ENCODE measurements at places on chromosomes 3 and 15.

- DNase-seq, result no peak
Measured at GRCh38 chr15:70399204-70399603, 301.5 kb upstream of the TLE3 start.

DNA sequence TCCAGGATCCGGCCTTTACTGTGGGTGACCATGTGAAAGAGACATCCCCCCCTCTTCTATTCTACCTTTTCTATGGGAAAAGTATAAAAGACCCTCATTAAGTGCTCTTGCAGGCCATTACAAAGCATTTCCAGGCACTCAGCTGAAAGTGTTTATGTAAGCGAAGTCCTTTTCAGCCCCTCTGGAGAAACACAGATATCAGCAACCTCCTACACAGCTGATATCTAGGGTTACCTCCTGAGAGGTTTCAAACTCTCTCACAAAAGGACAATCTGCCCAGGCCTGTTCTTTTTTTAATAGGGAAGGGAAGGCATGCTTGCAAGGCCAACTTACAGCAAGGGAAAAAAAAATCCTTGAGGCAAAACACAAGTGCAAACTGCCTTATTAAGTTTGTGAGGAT is 12.6 kb downstream of the ETV5 start:
- no peak for DNase-seq

GRCh38 chr3:128486205-128486628 is 6.8 kb downstream of the GATA2 start:
- no peak for DNase-seq

- no peak for DNase-seq
Measured at GRCh38 chr15:88218557-88219221, 37.9 kb downstream of the NTRK3 start.

DNA sequence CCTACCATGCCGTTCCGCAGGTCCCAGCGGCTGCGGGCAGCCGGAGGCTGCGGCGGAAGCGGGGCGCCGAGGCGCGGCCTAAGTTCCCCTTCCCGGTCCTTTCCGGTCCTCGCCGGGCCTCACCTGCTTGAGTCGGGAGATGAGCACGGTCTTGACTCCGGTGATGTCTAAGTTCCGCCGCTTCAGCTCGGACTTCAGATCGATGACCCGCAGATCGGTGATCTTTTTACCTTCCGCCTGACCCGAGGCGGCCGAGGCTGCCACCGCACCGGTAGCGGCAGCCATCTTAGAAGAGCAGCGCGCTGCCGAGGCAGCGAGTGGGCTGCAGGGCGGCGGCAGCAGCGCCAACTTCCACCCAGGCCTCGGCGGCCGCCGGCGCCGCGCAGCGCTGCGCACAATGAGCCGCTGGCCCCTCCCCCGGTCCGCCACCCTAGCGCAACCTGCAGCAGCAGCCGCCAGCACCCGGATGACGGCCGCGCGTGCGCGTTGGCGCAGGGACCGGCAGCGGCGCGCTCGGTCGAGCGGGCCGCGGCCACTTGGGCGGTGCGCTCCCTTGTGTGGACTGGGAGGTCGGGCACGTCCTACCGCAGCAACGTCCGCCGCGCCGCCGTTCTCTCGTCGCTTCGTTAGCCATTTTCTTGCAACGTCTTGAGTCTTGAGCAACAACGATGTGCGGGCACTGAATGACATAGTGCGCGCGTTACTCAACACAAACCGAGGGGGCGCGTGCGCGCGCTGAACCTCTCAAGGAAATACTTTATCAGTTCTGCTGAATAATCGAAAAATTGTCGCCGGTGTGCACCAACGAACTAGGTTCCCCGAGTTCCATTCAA is at the start of gene SLTM:
Gene SLTM (minus strand): TSS at position 399 of the 833 bp plus-strand sequence. CDS start 114 bp downstream, at position 285.
- DNase-seq, result peak; percentile 94

- no peak for DNase-seq
Measured at GRCh38 chr15:91290553-91290952, 190.5 kb downstream of the SV2B start.

DNA sequence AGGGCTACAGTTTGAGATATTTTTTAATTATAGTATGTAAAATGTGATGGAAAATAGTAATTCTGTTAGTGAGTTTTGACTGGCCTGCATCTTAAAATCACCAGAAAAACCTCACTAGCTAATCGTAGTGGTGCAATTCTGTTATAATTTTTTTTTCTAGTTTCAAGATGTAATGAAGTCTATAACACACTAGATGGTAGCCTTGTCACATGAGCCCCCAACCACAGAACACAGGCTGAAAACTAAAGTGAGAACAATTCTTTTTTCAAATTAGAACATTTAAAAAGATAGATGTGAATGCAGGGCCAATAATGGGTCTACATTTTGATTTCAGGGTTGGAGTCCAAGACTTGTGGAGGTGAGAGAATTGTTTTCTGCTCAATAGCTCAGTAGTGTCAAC is 83.3 kb upstream of the KCNH8 start:
- no peak for DNase-seq

- DNase-seq, result peak; percentile 74
Measured at GRCh38 chr3:187739561-187740332, 5.5 kb downstream of the BCL6 start.

DNA sequence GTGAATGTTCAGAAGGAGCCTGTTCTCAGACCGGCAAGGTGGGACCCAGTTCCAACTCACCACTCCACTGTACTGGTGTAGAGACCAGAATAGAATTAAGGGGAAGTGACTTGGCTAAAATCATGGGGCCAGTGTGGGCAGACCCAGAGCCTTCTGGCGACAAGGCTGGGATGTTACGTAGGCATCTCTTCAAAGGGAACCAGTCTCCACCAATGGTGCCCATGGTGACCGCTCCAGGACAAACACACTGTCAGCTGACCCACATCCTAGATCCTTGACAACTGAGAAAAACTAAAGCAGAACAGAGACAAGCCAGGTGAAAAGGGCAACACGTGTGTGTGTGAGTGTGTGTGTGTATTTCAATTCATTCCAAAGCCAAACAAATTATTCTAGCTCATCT is 321.7 kb upstream of the FRG2C start:
- DNase-seq, result no peak

DNA sequence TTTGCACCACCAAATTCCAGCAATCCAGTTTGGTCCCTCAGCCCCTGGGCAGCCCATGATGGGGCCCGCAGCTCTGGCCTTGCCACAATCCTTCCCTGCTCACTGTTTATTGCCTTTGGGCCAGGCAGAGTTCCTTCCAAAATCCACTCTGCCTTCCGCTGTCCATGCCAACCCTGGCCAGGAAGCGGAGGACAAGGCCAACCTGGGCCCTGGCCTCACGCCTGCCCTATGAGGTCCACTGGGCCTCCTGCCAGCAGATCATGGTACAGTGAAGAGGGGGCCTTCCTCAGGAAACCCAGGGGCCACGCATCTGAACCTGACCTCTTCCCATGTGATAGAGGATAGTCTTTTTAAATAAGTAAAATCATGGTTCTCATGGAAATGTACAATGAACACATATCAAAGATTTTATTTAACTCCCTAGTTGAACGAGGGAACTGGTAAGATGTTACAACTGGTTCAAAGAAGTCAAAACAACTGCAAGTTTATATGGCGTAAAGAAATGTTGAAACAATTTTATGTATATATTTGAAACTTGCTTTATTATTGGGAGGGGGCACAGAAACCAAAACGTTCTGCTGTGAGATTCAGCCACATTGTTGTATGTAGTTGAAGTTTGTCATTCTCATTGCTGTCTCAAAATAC is 95.8 kb upstream of the TNFAIP8L3 start:
- no peak for DNase-seq

DNA sequence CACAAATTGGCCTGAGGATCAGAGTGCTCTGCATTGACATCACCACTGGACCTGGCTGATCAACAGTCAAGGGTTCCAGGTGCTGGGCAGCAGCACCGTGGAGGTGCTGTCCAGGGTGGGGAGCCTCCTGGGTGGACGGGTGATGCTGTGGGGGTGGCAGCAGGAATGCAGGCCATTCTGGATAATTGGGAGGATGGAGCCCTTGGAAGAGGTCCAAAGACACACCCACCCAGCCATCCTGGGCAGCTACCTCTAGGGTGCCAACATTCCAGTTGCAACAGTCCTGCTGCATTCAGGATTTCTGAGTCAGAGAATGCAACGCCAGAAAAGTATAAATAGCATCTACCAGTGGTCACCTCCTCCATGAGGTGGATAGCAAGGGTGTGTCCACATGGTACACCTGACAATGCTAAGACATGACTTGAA is 26.8 kb downstream of the STARD5 start:
- no peak for DNase-seq

- no peak for DNase-seq
Measured at GRCh38 chr3:62803276-62803675, 71.9 kb downstream of the CADPS start.

DNA sequence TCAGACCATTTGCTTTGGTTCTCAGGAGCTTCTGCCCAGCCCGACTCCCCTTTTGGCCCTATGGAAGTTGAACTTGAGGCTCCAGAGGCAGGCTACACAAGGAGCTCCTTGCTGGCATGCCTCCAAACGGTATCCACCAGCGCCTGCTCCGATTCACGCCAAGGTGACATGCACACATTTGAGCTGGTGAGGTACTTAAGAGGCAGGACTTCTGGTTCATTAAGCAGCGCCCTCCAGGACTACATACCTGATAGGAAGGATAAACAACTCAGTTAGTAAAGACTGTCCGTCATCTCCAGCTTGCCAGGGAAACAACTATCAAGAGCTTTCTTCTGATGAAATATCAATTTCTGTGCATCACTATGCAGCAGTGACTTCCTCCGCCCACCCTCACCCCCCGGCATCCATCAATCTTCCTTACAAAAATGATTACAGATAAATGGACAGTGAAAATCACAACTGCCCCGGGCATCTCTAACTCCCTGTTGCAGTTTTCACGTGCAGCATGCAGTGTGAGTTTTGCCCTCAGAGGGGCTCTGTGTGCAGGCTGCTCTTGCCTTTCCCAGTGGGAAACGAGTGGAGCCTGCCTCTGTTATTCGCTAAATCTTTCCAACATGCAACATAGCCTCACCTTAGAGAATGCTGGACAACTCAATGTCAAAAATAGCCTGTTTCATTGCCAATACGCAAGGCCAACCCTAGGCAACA is 122.9 kb downstream of the ARRDC4 start:
- DNase-seq, result no peak

GRCh38 chr3:67384760-67385397 is 269.5 kb downstream of the SUCLG2 start:
- peak; percentile 35 for DNase-seq

DNA sequence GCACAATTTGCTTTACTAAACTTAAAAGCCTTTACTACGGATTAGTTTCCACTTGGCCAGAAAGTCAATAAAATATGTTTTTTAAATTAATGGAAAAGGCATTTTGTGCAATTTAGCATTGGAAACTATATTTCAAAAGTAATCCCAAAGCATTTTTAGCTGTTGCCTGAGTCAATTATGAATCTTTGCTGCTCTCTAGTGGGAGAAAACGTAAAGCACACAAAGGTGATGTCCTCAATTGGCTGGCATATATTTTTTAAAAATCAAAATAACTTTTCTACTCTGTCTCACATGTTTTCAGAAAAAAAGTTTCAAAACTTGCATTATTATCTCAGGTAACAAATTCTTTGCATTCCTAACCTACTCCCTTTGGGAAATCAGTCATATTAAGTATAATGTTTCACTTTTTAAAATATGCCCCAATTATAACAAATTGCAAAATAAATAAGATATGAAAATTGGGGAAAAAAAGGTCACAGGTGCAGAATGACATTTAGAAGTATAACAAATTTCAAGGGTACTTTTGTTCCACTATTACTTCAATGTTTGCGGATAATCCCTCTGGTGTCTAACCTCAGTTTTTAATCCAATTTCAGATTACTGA is 47.2 kb upstream of the TEX55 start:
- no peak for DNase-seq

- DNase-seq, result no peak
Measured at GRCh38 chr15:33067456-33067855, 127.1 kb downstream of the FMN1 start.

DNA sequence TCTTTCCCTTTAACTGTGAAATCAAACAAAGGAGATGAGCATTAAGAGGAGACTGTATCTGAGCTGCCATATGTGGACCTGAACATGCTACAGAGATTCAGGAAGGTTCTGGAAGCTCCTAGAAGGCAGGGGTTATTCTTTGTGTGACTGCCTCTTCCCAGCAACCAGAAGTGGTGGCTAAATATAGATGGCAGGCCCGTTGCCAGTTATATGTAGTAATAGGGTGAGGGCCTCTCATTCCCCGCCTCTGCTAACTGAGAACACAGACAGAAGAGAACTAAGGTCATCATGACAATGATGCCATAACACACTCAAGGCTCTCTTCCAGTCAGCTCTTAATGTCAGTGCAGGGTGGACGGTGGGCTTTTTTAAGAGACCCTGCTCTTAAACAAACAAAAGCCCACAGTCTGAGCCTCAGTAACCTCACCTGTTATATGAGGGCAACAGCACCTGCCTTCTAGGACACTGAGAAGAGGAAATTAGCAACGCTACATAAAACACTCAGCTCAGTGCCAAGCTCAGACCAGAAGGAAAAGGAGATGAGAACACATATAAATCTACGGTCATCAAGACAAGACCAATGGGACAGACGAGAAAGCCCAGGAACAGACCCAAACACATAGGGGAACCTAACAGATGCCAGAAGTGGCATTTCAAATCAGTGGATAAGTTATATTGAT is 22.3 kb downstream of the CFAP92 start:
- no peak for DNase-seq

DNA sequence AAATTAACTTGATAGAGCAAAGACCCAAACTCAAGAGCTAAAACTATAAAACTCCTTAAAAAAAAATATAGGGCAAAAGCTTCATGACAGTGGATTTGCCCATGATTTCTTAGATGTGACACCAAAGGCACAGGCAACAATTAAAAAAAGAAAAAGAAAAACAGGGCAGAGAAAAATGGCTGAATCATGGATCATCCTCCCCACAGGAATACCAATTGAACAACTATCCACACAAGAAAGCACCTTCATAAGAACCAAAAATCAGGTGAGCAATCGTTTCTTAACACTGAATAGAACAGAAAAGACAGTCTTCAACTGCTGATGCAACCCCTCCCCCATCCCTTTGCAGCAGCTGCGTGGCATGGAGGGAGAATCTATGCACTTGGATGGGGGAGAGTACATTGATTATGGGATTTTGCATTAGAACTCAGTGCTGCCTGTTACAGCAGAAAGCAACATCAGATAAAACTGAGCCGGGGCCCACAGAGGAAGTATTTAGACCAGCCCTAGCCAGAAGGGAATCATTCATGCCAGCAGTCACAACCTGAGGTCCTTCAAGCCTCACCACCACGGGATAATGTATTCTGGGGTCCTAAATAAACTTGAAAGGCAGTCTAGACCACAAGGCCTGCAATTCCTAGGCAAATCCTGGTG is 15.7 kb downstream of the C3orf33 start:
- no peak for DNase-seq

DNA sequence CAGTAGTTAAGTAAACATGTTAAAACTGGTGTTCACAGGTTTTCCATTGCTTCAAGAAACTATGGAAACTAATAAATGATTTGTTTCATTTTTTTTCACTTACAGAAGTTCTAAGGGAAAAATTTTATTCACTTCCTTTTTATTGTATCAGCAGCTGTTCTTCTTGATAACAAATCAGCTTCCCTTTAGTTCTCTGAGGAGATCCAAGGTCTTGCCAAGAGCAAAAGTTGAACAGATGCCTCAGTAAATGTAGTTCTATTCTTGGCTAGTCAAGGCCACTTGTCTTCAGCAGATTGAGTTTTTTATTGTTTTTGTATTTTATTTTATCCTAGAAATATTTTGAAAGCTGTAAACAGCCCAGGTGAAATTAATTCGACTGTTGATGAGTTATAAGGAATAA is 41.8 kb downstream of the KCNH8 start:
- no peak for DNase-seq

GRCh38 chr3:195195321-195196209 is 75.4 kb downstream of the XXYLT1 start:
- no peak for DNase-seq

- no peak for DNase-seq
Measured at GRCh38 chr3:127220497-127220896, 27.6 kb downstream of the PRR23E start.
